ENCODE measurements at places on chromosomes 2 and 18.

DNA sequence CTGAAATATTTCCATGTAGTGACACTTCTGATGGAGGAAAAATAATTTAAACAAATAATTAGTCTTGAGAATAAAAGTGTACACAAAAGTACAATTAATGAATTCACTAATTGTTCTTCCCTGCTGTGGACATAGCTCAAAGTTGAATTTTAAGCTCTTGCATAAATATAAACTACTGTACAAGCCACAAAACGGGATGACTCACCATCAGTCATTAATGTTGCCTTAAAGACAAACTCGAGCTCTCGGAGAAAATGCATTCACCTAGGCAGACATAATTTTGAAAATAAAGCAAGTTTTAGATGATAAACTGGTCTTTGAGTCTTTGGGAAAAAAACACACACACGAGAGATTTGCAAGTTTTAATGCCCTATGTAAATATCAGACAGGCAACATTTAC, 436.4 kb downstream of the ZNF521 start:
- DNase-seq = no peak

GRCh38 chr18:9333441-9334328, 888 bp upstream of the TWSG1 start:
- DNase-seq = no peak

- peak; percentile 65 for DNase-seq
Observed at GRCh38 chr2:186605041-186605440, 15.2 kb downstream of the ITGAV start.

GRCh38 chr2:223203971-223204929, 152.3 kb downstream of the KCNE4 start:
- DNase-seq = no peak

Data from SJCRH30 (cell line).